Suprapubic skin (tissue), 4 donors: ENCODE measurements at places on chromosomes 16 and 17.

DNA sequence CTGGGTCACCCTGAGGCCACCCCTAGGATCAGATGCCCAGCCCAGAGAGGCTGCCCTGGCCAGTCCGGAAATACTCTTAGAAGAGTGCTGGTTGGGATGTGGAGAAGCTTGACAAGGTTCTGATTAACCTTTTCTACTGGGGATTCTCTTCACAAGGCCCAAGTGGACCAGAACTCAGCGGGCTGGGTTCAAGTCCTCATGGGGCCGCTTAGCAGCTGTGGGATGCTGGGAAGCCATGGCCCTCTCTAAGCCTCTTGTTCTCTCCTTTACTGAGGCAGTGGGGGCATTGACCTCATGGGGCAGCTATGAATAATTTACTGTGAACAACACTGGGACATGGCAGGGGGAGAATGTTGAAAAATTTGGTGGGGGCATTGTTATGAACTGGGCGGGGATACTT is 92.8 kb downstream of the CYLD start:
- peak; percentile 37 for DNase-seq

- no peak for DNase-seq
Measured at GRCh38 chr16:1133271-1133670, 19.6 kb upstream of the CACNA1H start.

DNA sequence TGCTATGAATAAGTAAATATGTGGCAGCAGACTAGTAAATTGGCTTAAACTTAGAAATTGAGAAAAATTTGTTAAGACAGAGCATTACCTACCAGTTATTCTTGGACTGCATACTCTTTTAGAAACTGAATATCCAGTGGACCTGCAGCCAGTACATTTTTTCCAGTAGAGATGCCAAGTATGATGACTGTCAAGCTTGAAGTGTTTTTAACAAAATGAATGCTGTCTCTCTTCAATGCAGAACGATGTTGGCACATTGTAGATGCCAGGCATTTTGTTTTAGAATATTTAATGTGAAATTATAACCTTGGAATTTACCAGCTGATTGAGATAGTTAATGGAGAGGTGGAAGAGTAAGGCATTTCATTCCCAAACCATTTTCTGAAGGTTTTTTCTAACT is 52.5 kb downstream of the NFAT5 start:
- no peak for DNase-seq

DNA sequence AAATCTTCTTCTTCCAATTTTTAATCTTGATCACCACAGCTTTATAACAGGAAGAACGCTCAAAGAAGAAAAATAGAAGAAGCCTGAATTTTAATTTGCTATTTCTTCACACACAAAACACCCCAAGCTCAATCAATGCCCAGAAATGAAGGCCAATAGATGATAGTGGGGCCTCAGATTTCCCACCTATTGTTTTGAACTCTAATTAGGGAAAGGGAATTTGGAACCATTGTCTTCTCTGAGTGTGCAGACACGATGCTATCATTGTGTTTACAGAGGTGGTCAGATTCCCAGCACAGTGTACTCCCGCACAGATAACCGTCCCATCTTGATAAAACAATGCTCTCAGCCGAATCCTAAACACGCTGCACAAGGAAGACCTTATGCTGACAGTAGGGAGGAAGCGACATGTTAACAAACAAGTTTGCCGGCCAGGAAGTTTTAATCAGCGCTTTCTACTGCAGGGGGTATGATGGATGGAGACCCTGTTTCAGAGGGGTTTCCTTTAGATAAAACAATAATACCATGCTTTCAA is 684.7 kb downstream of the MAF start:
- no peak for DNase-seq

DNA sequence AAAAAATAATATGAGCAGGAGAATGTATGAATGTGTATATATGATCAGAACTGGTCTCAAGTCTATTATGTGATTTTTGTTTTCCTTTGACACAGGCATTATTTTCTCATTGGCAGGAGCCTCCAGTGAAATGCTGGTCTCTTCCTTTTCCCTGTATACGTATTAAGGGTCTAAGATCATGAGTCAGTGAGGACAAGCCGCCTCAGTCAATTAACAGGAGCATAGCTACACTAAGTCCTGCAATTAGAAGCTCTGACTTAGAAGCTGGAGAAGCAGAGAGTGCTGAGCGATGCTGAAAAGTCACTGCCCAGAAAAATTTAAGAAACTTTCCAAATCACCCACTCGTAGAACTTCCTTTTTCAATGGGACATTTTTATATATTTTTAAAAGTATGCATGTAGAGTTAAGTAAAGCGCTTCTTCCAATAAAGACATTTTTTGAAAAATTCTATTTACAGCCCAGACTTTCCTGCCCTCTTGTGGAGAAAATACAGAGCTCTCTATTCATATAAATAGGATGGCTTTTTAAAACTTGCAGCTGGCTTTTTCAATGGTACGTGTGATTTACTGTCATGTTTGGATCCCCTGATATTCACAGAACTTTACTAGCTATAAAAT is 70.2 kb upstream of the PSMD7 start:
- no peak for DNase-seq

GRCh38 chr17:77439189-77440018 is 298.6 kb downstream of the SEC14L1 start:
- no peak for DNase-seq

DNA sequence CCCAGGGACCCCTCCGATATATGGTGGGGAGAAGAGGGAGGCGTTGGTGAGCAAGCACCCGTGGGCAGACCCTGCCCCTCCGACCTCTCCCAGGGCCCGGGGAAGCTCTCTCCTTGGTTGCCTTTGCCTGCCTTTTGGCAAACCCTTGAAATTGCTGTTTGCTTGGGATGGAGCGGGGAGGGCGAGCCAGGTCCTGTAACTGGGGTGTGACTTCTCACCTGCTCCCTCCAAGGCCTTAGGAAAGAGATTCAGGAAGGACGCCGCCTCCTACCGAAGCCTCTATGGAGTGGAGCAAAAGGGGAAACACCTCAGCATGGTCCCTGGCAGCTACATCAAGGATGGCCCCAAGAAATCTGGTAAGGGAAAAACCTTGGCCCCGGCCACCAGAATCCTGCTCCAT is 4.6 kb downstream of the C16orf78 start:
- DNase-seq, result no peak

DNA sequence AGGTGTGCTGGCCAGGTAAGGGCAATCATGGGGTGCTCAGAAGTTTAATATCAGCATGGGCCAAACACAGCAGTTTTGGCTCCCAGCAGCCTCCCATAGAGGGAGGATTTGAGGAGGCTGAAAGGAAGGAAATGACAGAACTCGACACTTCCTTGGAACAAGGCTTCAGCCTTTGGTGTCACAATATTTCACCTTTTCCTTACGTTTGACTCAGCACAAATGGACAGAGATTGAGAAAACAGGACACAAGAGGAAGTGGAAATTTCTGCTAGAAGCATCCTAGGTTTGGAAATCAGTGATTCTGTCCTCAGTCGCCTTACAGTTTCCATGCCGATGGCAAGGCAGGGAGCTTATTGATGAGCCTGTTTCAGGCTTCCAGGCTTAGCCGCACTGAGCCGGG is 181.4 kb downstream of the MAF start:
- DNase-seq, result no peak

DNA sequence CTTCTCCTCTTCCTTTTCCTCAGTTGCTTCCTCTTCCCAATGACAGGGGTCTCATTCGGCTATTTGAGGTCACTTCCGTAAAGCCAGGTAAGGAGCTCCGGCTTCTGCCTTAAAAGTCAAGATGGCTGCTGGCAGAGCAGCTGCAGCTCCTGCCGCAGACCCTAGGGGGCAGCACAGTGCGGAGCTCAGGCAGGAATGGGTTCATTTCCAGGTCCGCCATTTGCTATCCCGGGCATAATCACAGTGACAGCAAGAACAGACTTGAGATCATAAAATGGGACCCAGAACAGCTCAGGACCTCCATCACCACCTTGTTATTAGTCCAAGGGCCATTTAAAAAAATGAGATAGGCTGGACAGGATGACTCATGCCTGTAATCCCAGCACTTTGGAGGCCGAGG is 199.5 kb downstream of the ZNF18 start:
- no peak for DNase-seq
